NCI-H1092 (cell line): ENCODE measurements at places on chromosomes 6 and 20.

- no peak for DNase-seq
Measured at GRCh38 chr6:170076466-170077165, 214.3 kb downstream of the DLL1 start.

- no peak for DNase-seq
Measured at GRCh38 chr20:22492497-22492896, 91.9 kb downstream of the FOXA2 start.

- no peak for DNase-seq
Measured at GRCh38 chr6:4853349-4853748, 77.1 kb downstream of the CDYL start.

DNA sequence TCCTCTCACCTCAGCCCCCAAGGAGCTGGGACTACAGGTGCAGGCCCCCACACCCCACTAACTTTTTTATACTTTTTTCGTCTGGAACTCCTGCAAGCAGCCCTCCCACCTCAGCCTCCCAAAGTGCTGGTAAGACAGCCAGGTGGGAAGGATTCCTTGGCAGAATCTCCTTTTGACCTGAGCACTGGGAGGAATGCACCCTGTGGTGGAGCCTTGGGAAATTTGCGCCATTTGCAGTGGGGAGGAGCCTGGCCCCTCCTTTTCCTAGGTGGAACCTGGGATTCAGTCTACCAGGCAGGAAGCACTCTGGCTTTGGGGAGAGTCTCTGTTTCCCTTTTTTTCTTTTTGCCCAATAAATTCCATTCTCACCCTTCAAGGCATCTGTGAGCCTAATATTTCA, 2.3 kb upstream of the RNGTT start:
- no peak for DNase-seq

GRCh38 chr6:135358251-135358821, 139.2 kb downstream of the AHI1 start:
- no peak for DNase-seq

- DNase-seq = no peak
Measured at GRCh38 chr20:58448958-58449357, 59.9 kb downstream of the VAPB start.

GRCh38 chr6:168017629-168018028, 20.2 kb downstream of the KIF25 start:
- DNase-seq = no peak

DNA sequence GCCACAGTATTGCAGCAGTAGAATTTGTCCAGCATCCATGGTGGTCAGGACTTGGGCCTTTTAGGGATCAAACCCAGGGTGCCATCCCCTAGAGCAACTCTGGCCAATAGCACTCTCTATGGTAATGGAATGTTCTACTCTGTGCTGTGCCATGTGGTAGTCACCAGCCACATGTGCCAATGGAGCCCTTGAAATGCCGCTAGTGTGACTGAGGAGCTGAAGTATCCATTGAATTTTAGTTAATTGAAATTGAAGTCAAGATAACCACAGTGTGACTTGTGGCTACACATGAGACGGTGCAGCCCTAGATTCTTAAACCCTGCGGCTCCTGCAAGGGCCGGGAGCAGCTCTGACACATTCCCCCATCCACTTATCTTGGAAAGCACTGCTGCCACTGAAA, 54.6 kb downstream of the SLC2A10 start:
- DNase-seq = no peak

DNA sequence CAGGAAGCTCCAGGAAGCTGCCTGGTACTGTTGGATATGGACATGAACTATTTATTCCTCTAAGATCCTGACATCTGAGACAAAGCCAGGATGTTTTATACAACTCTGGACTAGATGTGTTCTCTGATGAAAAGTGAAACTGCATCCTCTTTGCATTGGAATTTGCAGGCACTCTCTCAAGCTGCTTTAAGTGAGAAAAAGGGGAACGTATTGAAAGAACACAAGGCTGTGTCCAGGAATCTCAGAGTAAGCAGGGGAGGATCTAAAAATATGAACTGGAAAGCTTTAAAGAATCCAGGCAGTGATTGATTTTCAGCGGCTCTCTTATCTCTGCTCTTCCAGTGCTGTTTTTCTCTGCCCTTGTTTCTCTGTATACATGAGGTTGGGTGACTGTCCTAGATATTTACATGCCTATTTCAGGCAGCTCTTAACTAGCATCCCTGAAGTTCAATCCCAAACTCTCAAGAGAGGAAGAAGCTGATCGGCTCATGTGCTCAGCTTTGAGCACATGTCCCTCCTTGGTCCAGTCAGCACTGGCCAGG, 193.8 kb downstream of the PLCB4 start:
- DNase-seq = no peak

DNA sequence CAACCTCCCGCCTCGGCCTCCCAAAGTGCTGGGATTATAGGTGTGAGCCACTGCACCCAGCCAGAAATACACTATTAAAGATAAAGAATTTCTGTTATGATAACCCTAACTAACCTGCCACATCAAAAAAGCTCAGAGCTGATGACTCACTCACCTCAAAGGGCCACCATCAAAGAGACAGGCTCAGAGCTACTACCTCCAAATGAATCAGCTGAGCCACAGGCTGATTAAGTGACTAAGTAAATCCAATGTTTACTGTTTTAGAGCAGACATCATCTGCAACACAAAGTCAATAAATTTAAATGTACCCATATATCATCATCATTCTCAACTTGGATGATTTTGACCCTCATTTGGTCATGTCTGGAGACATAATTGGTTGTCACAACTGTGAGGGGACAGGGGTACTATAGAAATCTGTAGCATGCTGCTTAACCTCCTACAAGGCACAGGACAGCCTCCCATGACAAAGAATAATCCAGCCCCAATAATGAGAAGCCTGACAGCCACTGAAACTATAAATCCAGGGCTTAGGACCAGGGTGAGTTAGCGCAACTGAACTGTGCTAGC, 106.5 kb downstream of the ATP9A start:
- no peak for DNase-seq

GRCh38 chr6:136408204-136408603, 118.6 kb upstream of the BCLAF1 start:
- DNase-seq = no peak
